Stimulated activated CD4-positive, alpha-beta T cell treated with anti-CD3 and anti-CD28 coated beads, Interleukin-2, amount 100 ng/mL, for 24 hours (primary cell): ENCODE measurements at places on chromosomes 7 and 10.

DNA sequence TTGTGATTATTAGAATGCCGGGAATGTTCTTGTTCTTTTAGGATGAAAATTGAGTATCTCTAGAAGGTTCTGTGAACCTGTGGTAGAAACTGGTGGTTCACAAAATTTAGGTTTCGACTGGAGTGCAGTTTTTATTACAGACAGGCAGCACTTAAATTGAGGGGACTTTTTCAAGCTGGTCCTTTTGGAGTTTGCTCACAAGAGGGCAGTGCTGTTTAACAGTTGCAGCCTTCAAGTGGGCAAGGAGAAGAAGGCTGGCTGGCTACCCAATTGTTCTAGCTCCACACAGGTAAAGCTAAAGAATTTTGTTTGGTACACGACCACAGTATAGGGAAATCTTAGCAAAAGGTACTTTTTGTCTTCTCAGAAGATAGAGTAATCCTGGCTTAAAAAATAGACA is 233.6 kb downstream of the SNX13 start:
- peak; percentile 19 for DNase-seq

- DNase-seq: no peak
Measured at GRCh38 chr7:7251742-7252141, 69.4 kb downstream of the C1GALT1 start.

- no peak for DNase-seq
Measured at GRCh38 chr7:137001478-137001877, 133.0 kb downstream of the CHRM2 start.

GRCh38 chr7:91043924-91044645 is 220.1 kb upstream of the FZD1 start:
- DNase-seq: no peak

- no peak for DNase-seq
Measured at GRCh38 chr7:23237000-23237399, 9.6 kb upstream of the GPNMB start.

DNA sequence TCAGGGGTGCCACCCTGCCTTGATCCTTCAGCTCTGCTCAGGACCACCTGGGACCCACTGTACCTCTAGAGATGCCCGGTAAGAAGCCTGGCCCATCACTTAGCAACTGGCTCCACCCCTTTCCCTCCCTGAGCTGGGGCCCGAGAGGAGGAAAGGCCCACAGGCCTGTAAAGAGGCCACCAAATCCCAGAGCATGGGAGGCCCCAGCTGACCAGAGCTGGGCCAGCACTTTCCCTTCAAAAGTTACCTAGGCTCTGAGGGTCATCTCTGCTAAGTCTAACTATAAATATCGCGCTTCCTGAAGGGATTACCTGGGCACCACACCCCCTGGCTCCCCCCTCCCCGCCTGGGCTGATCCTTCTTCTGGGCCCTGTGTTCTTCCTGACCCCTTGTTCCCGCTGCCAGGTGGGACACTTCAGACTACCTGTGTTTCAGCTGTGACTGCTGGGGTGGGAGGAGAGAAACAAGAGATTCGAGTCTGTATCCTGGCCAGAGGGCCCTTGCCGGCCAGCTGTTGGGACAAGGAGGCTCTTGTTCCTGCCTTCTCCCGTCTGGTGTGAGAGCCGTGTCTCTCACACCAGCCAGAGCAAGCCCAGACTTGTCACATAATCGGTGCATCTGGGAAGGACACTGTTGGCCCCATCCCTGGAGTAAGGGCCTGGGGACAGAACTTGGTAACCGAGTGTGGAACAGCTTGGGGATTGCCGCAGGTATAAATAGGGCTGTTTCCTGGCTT is 22.8 kb upstream of the ANKRD2 start:
- no peak for DNase-seq

DNA sequence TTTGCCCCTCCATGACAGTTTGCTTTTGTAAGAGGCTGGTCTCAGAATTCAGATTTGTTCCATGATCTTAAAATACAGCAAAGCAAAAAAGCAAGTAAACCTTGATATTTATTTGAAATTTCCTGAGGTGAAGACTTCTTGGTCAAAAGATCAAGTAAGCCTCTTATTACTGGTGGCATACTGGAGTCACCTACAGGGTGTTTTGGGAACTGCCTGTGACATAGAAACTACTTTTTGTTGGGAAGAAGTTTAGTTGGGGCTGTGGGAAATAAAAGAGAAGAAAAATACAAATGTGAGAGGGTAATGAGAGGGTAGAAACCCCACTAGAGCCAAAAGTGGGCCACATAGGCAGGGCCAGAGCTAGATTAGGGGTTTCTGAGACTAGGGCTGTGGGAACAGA is 217.9 kb downstream of the OTUD1 start:
- DNase-seq: no peak

DNA sequence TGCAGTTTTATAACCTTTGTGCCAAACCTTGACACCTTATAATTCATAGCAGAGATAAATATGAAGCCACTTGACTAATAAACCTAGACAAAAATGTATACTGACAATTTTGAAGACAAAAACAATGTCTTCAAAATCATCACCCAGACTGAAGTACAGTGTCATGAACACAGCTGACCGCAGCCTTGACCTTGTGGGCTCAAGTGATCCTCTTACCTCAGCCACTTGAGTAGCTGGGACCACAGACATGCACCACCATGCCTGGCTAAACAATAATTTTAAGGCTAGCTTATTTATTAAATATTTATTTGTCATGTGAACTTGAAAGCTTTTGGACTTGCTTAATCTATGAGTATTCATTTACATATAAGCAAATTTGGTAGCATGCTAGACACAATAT is 24.3 kb downstream of the IL6 start:
- no peak for DNase-seq
